ENCODE measurements at places on chromosomes 6 and 20.

DNA sequence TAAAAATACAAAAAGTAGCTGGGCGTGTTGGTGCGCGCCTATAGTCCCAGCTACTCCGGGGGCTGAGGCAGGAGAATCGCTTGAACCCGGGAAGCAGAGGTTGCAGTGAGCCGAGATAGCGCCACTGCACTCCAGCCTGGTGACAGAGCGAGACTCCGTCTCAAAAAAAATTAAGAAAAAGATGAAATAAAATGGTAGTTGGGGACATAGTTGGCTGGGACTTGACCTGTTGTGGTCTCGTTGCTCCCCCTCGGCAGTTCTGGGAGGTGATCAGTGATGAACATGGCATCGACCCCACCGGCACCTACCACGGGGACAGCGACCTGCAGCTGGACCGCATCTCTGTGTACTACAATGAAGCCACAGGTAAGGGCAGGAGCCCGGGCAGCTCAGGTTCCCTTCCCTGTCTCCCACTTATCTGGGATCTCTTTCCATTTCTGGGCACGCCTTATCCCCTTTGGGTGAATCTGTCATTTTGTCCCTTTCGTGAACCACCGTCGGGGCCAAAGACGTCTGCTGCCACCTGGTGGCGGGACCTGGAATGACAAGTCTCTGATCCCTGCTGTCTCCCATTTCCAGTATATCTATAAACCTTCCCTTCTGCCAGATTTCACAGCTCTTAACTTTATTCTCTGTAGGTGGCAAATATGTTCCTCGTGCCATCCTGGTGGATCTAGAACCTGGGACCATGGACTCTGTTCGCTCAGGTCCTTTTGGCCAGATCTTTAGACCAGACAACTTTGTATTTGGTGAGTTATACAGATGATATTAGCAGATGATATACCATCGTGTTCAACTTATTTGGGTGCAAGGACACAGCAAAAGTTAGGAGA lies 2.3 kb downstream of the TUBB start:
- DNase-seq: peak; percentile 94

DNA sequence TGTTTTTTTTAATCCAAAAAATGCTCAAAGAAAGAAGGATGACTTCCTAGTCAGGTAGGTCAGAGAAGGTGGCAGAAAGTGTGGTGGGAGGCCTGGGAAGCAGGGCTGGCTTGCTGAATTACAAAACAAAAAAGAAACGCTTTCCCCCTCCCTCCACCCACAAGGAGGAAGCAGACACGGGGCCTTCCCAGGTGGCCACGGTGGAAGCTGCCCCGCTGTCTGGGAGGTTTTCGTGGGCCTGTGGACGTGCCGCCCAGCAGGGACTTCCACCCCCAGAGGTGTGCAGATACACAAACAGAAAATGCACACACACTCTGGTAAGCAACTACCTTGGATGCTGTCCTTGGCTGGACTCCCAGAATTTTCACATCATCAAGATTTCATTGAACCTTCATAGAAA lies 198.2 kb upstream of the CDH4 start:
- no peak for DNase-seq

DNA sequence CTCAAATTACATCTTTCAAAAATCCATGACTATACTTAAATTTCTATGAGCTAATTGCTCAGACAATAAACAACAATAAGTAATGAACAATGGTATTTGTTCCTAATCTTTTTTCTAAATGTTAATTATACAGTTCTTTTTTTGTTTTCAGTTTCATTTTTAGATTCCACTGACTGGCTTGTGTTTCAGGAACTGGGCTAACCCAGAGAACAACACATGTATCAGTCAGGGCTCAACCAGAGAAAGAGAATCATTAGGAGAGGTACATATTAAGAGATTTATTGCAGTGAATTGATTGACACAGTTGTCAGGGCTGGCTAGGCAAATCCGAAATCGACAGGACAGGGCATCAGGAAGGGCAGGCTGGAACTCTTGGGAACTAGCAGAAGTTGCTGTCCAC lies 182.8 kb downstream of the GRM1 start:
- peak; percentile 70 for DNase-seq

- no peak for DNase-seq
Observed at GRCh38 chr20:1435337-1435699, 31.3 kb downstream of the NSFL1C start.

DNA sequence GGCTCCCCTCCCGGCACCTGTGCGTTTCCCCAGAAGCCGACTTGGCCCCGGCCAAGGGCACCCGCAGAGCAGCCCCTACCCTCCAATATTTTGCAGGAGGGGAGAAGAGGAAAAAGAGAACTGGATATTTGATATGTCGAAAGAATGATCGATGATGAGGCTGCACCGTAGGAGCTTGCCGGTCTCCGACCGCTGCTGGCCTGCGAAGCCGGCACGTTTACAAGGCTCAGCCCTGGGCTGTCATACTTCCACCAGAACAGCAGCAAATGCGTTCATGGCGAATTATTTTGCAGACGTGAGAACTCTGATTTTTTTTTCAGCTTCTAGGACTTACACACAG lies 296.7 kb downstream of the TFAP2C start:
- DNase-seq: no peak

DNA sequence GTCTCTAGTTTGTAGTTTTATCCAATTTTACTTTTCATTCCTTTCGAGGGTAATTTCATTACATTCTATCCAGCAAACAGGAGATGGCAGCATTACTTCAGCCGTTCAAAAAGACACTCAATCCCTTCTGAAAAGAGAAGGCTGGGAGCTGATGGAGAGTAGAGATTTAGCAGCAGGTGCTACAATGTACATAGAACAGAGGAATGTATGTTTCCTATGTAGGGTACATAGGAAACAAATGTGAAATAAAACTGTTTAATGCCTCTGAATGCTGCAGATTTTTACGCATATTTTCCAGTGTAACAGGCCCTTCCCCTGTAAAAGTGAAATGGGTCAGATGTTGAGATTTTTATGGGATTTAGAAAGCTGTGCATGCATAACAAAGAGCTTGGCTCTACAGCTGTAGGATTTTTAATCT lies 16.0 kb downstream of the RPS12 start:
- peak; percentile 78 for DNase-seq

DNA sequence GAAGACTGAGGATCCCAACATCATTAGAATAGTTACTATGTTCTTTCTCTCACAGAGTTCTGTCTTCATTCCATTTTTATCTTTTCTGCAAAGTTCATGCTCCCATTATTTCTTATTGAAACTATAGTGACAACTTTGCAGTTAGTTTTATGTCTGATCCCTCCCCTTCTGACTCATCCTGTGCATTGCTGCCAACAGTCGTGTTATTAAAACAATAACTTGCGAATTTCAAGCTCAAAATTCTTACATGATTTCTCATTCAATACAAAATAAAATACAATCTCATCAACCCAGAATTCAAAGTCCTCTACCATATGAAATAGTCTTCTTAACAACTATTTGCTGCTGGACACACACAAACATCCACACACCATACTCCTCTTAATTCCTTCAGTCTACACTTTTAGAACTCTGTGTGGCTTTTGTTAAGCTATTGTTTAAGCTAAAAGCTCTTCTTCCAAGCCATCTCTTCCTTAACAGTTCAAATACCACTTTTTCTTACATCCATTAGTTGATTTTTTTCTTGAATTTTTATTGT lies 261.4 kb upstream of the IRAK1BP1 start:
- no peak for DNase-seq

- no peak for DNase-seq
Observed at GRCh38 chr6:141452354-141452686, 680.4 kb upstream of the GJE1 start.

- peak; percentile 25 for DNase-seq
Observed at GRCh38 chr6:155943635-155944034, 488.0 kb upstream of the NOX3 start.

DNA sequence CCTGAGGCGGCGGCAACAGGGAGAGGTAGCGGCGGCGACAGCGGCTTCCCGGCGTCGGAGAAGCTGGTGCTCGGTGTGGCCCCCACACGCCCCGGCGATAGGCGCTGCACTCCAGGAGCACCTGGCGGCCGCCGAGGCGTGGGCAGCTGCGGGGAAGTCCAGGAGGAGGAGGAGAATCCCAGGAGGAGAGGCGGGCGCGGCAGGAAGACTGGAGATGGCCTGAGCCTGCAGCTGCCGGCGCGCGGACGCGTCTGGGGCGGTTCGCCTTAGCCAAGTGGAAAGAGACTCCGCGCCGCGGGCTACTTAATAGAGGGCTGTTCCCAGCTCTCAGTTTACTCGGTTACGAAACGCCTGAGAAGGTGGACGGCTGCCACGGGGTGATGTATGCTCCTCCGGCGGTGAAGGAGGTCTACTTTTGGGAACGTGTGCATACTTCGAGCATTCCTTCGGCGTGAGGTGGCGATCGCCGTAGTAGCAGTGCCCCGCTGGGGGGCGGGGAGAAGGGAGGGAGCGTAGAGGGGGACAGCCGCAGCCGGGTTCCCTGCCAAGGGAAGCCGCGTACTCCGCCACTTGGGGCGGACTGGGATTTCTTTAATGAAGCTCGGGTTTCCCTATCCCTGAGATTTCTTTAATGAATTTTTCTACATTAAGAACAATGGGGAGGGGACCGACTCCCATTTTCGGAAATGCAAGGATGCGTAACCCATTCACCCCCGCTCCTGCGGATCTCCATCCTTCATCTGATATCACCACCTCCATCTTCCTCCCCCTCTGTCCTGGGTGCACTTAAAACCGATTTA lies at the start of gene COL12A1:
COL12A1 (minus strand) TSS at position 278 of the 800 bp plus-strand sequence. CDS start 3,261 bp downstream, outside the sequence.
- no peak for DNase-seq

GRCh38 chr6:168116975-168117899 lies 38.2 kb upstream of the FRMD1 start:
- no peak for DNase-seq

- no peak for DNase-seq
Observed at GRCh38 chr6:87916446-87916845, 131.2 kb upstream of the SPACA1 start.
